ENCODE measurements at places on chromosomes 13 and 19. TPM values are rescaled to one million over a fixed set of nuclear protein-coding genes. Genes with fewer than 3 reads are reported as not detected.

- peak overlapping the region; percentile 8 for H3K4me3 ChIP-seq
- no peaks in the 10 kb centered on the region for H3K36me3 ChIP-seq
- no peak overlapping the region for H3K27ac ChIP-seq
- H3K4me1 ChIP-seq, result peaks cover 23% of the 10 kb centered on the region
These were observed 28.4 kb downstream of the NFIX start for GRCh38 chr19:13023656-13024055.

- no peaks in the 10 kb centered on the region for H3K27me3 ChIP-seq
- H3K4me3 ChIP-seq, result no peak overlapping the region
- no peak overlapping the region for H3K27ac ChIP-seq
- no peak for DNase-seq
- no peaks in the 10 kb centered on the region for H3K36me3 ChIP-seq
These were observed 183.5 kb downstream of the SPRY2 start for GRCh38 chr13:80157261-80157932.

- no peak overlapping the region for H3K27ac ChIP-seq
- peaks cover 51% of the 10 kb centered on the region for H3K4me1 ChIP-seq
- peak; percentile 73 for DNase-seq
- H3K36me3 ChIP-seq, result no peaks in the 10 kb centered on the region
- H3K4me3 ChIP-seq, result no peak overlapping the region
These were observed 7.5 kb upstream of the TSHZ3 start for GRCh38 chr19:31356587-31357314.

The CEACAM7 gene
- not detected for total RNA-seq

The ZNF69 gene
- total RNA-seq, result 4.1 TPM

GRCh38 chr13:52405767-52406494 lies at the start of gene THSD1:
TSS of gene THSD1 (minus strand) at chr13:52406172. CDS start at chr13:52402600, 3,572 bp downstream.
- no peak within 1 kb of the TSS for H3K27ac ChIP-seq

The KANK3 gene
- 8.4 TPM for total RNA-seq

GRCh38 chr13:110770678-110771077 lies 57.2 kb downstream of the ING1 start:
- DNase-seq, result no peak
- no peak overlapping the region for H3K4me3 ChIP-seq
- H3K36me3 ChIP-seq, result no peaks in the 10 kb centered on the region
- no peak overlapping the region for H3K27ac ChIP-seq
